ENCODE measurements at places on chromosomes 4 and X. TPM values are rescaled to one million over a fixed set of nuclear protein-coding genes. Genes with fewer than 3 reads are reported as not detected.

PDGFRA gene
- 342 TPM for polyA plus RNA-seq

YY2 gene
- polyA plus RNA-seq, result 2.3 TPM

- peak; percentile 37 for DNase-seq
- no peaks in the 10 kb centered on the region for H3K27me3 ChIP-seq
- H3K27ac ChIP-seq, result peak overlapping the region; percentile 95
- H3K4me1 ChIP-seq, result no peaks in the 10 kb centered on the region
- H3K36me3 ChIP-seq, result no peaks in the 10 kb centered on the region
Observed at GRCh38 chr4:67700116-67700737, 728 bp downstream of the UBA6 start.

DNA sequence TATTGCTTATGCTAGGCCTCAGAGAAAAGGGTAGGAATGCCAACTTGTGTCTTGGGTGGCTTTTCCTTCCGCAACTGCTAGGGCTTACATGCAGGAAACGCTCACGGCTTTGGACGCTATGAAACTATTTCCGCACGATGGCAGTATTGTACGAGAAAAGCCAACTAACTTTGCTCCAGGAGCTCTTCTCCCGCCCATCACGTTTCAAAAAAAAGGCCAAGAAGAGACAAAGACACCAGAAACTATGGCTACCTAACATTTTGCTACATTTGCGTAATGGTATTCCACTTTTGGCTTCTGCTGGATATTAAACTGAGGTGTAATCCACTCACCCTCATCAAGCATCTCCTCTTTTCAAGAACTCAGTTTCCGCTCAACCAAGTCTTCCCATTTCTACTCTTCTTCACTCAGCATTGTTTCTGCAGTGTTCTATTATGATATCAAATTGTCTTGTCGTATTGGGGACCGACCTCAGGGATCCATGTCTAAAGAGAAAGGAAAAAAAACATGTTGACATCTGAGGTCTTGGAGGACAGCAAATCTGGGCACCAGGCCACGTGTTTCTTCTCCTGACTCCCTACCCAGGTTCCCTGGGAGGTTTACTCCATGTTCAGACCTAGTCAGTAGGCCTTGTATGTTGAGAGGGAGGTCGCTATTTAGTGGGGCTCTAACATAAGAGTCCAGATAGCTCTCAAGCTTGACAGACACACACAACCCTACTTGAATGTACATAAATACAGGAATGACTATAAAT lies 239.4 kb upstream of the STK26 start:
- H3K4me3 ChIP-seq, result no peak overlapping the region
- DNase-seq, result no peak
- no peaks in the 10 kb centered on the region for H3K4me1 ChIP-seq
- no peaks in the 10 kb centered on the region for H3K27me3 ChIP-seq
- H3K36me3 ChIP-seq, result no peaks in the 10 kb centered on the region

DNA sequence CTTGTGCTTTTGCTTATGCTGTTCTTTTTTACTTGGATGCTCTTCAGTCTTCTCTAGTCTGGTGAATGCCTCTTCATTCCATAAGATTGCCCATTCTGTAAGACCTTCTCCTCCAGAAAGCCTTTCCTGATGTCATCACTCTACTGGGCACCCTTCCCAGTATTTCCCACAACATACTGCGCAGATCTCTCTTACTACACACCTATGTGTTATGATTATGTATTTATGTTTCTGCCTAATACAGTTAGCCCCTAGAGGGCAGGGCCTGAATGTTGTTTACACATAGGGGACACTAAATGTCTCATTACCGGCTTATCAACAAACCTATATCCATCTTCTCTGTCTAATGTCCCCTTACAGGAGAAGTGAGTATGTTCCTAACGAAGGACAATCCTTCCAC lies 21.1 kb downstream of the AIFM1 start:
- no peaks in the 10 kb centered on the region for H3K36me3 ChIP-seq
- no peaks in the 10 kb centered on the region for H3K4me1 ChIP-seq
- H3K27ac ChIP-seq, result no peak overlapping the region
- DNase-seq, result peak; percentile 52
- no peaks in the 10 kb centered on the region for H3K27me3 ChIP-seq
- H3K4me3 ChIP-seq, result no peak overlapping the region

GRCh38 chrX:125436855-125437254 lies 117.2 kb downstream of the TEX13C start:
- no peak overlapping the region for H3K27ac ChIP-seq
- no peaks in the 10 kb centered on the region for H3K36me3 ChIP-seq
- no peak for DNase-seq
- no peaks in the 10 kb centered on the region for H3K4me1 ChIP-seq

DNA sequence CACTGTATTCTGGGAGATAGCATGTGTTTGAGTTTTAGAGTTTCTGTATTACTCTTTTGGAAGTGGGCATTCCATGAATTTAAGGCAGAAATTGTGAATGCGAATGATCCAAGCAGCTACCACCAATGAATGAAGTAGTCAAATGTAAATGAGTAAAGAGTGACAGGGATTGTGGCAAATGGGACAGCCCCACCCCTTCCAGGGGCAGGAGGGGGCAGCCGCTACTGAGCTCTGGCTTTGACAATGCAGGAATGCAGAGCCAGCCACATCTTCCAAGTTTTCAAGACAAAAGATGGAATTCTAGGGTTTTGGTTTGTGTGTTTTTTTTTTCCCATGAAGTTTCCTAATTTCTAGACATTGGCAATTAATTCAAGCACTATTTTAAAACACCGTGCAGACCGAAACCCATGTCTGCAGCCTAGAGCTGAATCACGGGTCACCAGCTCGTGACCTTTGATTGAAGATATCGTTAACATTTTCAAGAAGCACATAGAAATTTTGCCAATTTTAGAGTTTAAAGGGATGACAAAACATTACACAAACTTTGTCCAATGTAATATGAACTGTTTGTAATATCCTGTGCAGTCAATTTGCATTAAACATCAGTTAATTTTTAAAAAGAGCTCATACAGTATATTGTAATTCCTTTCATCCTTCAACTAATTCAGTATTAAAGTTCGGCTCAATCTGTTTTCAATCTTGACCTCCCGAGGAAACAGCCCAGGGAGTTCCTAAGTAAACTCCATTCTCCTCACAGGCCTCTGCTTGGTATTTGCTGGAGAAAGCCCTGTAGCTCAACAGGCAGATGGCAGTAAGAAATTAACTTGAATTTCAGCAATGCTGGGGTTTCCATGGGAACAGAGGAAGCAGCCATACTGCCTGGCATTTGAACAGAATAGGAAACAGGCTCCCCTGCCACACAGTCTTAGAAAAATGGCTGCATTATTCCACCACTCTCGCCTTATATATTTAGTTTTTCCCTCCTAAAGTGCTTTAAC lies 83.4 kb downstream of the UCHL1 start:
- no peaks in the 10 kb centered on the region for H3K4me1 ChIP-seq
- H3K27ac ChIP-seq, result no peak overlapping the region
- no peaks in the 10 kb centered on the region for H3K36me3 ChIP-seq
- H3K4me3 ChIP-seq, result no peak overlapping the region
- H3K27me3 ChIP-seq, result no peaks in the 10 kb centered on the region
- peak; percentile 71 for DNase-seq

Data from fibroblast of lung (primary cell).